MV-4-11 (cell line): ENCODE measurements at places on chromosomes 7 and 10.
A peak's percentile ranks its signal among the peaks of the same experiment; 100 is the strongest.

- DNase-seq, result no peak
Measured at GRCh38 chr7:102398543-102398942, 2.4 kb downstream of the PRKRIP1 start.

DNA sequence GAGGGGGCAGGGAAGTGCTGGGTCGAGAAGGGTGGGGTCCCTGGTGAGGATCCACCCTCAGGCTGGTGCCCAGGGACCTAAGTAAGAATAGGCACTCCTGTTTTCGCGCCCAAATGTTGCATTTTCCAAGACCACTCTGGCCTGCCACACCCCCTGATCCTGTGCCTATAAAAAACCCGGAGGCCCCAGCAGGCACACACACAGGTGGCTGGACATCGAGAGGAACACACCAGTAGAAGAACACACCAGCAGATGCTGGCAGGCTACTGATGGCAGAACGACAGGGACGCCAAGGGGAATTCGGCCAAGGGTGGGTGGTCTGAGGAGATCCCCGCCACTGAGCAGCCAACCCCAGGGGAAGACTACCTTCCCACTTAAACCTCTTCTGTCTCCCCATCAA, 633.9 kb upstream of the POT1 start:
- no peak for DNase-seq

DNA sequence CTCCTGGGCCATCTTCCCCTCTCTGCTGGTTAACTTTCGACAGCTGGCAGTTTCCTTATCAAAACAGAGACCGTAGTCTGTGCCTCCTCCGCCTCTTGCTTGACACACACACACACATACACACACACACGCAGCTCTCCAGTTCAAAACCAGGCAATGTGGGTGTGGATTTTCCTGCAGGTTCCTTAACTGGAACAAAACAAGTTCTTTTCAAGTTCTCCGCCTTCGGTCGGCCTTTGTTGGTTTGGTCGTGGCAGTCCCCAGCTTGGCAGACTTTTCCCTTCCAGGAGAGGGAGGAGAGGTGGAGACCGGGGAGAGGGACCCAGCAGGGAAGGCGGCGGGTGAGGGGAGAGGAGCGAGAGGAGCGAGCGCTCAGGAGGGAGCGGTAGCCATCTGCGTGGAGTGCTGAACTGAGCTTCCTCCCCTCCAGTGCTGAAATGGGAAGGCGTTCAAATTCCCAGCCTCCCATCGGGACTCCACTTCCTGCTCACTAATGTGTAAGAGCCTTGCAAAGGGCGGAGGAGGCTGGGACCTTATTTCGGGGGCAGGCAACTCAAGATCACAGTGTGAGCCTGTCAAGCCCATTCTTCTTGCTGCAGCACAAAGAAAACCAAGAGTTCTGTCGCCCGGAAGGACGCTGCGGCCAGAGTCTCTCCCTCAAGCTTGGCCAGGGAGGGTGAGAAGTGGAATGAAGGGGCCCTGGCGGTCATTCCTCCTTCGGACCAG, 120.6 kb downstream of the PRPF18 start:
- DNase-seq, result peak; percentile 70

- DNase-seq, result no peak
Measured at GRCh38 chr7:87154166-87154565, 1.9 kb downstream of the DMTF1 start.

GRCh38 chr7:139750459-139751095, 27.2 kb downstream of the HIPK2 start:
- DNase-seq, result no peak
